ENCODE measurements at places on chromosomes 4 and X.

- DNase-seq: no peak
Observed at GRCh38 chr4:87026800-87027495, 92.1 kb downstream of the AFF1 start.

- no peak for DNase-seq
Observed at GRCh38 chr4:135319685-135320084, 1118.1 kb upstream of the PABPC4L start.

DNA sequence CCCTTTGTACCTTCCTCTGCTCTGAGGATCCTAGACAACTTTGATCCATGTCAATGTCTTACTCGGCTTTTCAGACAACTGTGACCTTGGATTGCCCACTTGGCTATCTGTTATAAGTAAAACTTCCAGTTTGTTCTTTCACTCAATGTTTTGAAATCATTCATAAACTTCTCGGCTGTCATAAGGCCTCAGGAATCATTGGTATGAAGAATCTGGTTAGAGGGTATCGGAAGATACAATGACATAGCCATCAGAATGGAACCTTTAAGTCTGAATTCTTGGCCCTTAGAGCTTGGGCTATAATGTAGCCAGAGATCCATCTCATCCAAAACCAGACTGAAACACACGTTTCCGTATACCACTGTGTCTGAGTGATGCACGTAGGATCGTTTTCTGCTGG is 59.0 kb upstream of the WDR1 start:
- no peak for DNase-seq

- no peak for DNase-seq
Observed at GRCh38 chrX:46716796-46717195, 42.1 kb downstream of the SLC9A7 start.

GRCh38 chr4:21451032-21451431 is 497.5 kb downstream of the KCNIP4 start:
- DNase-seq: no peak

- DNase-seq: no peak
Observed at GRCh38 chr4:140066031-140066930, 87.7 kb downstream of the MAML3 start.

DNA sequence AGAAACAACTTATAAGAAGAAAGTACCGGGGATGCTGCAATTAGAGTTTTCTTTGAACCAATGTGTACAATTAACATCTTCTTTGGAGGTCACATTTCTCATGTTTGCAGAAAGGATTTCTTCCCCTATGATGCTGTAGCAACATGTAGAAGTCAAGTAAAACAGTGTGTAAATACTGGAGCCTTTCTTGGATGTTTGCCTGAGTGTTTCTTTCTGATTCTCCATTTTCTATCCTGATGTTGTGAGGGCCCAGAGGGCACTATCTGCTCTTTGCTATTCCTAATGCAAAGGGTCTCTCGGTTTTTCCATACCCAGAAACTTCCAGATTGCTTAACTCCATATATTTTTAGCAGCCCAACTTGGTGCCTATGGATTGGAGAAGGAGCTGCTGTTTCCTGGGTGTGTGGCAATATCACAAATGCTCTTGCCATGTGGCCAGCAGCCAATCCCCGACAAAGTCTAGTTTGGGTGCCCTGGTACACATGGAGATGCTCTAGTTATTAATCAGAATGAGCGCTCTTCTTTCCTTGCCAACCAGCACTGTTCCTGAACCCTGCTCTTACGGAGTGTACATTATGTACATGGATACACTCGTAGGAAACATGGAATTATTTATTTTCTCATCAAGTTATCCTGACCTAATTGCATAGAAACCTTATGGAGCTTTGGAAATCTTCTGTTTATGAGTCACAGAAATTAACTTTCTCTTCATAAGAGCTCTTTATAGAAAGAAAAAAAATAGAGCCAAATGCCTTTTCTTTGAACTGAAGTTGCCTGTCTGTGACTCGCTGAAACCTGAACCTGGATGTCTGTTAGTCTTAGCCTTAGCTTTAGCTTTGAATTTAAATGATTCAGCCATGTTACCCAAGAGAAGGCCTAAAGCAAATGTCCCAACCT is 67.0 kb upstream of the GPC4 start:
- DNase-seq: no peak

DNA sequence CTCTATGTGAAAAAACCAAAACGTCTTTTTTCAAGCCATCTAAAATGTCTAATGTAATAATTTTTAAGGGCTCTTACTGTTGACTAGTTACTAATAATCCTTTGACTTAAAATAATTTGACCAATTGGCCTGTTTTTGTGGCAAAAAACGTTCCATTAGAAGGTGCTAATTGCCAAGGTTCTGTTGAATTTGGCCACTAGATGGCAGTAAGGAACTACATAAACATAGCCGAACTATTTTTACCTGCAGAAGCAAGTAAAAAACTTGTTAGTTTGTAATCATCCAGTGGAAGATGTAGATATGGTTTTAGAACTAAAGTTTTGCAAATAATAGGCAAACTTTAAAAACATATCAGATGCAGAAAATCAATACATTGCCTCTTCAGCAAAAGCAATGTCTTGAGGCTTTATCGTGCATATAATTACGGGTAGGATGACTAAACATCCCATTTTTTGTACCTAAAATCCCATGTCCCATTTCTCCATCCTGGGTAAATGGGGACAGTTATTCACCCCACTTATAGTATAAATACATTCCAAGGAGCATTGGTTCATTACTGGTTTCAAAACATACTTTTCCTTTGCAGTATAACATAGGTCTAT is 57.6 kb downstream of the PROM1 start:
- DNase-seq: peak; percentile 66

GRCh38 chr4:163776957-163777356 is 282.5 kb downstream of the TMA16 start:
- DNase-seq: no peak

DNA sequence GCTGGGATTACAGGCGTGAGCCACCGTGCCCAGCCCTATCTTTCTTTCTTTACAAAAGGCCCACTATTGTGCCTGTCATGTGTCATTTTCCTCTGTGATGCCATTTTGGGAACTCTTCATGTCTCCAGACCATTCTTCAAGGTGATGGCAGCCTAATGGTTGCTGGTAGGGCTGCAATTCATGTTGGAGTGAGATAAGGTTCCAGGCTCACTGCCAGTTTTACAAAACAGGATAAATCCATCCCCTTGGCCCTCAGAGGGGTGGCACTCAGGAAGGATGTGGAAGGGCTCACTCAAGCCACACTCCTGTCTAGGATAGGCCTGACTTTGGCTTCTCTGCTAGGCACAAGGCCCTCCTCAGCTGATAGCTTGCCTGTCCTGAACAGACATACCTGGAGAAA is 3.8 kb downstream of the TCEAL9 start:
- no peak for DNase-seq

DNA sequence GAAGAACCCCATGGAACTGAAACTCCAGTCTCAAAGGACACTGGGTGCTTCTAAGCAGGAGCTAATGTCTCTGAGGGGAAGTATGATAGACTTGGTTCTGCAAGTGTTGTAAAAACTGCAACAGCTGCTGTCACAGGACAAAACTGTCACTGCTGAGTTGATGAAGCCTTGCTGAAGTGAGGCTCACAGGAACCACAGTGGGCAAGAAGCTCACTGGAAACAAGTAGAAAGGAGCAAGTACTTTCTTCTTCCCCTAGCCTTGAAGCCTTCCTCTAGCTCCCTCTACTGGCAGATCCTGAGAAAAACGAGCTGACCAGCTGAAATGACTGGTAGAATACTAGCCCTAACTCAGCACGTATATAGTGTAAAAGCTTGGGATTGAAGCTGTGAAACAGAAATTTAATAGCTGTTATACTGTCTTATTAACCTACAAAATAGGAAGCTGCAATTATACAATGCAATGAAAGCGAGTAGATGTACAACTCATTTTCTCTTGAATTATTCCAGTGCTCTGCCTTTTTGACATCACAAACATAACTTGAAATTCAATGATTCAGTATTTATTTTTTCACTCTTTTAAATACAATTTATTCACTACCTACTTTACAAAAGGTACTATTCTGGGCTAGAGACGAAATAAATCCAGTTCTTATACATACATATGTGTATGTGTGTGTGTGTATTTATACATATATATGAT is 91.4 kb downstream of the GABRB1 start:
- peak; percentile 61 for DNase-seq

DNA sequence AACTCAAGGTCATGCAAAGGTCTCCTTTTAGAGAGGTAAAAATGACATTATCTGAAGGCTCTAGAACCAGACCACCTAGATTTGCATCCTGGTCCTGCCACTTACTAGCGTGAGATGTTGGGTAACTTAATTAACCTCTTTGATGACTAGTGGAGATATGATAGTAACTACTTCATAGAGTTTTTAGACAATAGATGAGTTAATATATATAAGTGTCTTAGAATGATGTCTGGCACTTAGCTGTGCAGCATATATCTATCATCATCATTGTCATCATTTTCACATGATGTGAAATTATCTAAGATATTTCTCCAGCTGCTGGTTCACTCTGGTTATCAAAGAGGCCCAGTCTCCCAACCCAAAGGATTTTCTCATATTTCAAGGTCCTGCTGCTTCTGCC is 126.1 kb upstream of the DCLK2 start:
- DNase-seq: no peak

DNA sequence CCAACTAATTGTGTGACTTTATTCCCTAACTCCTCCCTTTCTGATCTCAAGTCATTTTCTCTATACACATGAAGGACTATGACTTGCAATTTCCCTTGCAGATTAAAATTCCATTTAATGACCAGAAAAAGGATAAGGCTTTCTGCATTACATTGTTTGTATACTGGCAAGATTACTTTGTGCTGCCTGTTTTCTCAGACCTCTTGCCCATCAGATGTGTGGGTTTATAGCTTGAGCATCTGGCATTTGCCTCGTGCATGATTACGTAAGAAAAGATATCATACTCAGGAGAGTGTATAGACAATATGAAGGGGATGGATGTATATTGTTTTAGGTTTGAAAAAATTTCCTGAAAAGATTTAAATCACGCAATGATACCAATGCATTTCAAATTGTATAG is 593.8 kb upstream of the SLIT2 start:
- no peak for DNase-seq

- peak; percentile 67 for DNase-seq
Observed at GRCh38 chrX:133674726-133675470, 259.6 kb upstream of the GPC4 start.

GRCh38 chr4:70714079-70714887 is 7.5 kb upstream of the RUFY3 start:
- no peak for DNase-seq

DNA sequence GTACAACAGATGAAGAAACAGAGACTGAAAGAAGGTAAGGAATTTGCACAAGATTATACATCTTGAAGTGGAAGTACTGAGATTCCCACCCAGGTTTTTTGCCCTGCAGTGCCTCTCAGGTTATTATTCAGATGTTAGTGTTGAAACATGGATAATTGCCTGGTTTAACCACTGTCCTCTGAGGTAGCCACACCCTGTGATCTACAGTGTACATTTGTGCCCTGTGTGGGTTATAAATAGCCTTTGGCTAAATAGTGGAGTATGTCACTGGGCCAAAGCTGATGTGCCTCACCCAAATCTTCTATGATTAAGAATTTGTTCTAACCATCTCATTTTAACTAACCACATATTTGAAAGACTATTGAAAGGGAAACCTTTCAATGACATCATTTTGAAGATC is 5.4 kb upstream of the ASB5 start:
- no peak for DNase-seq

DNA sequence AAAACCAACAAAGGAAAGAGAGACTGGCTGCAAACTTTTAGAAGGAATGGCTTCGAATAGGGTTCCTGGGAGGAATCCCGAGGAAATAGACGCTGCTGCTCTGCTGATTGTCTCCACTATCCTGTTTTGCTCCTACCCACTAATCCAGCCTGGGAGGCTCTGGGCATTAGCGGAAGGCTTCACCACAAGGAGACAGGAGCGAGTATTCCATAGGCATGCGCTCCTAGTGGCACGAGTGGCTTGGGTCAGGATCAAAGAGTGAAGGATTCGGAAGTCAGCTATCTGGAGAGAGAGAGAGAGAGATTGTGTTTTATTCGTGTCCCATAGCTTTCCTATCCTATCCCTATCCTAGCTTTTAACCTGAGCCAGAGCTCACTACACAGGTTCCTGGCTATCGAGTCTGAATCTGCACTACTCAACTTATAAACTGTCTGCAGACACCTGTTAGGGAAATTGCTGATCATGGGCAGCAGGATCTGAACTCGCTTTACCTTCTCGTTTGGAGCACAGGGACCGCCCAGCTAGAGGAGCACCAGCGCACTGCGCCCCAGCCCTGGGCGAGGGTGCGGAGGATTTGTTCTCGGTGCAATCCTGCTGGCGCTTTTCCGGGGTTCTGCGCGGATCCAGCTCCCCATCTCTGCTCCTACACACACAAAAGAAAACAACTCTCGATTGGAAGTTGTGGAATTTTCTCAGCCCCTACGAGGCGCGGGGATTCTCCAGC is 740 bp upstream of the NPY2R start:
- no peak for DNase-seq

- no peak for DNase-seq
Observed at GRCh38 chrX:151516538-151517187, 46.8 kb upstream of the PASD1 start.

DNA sequence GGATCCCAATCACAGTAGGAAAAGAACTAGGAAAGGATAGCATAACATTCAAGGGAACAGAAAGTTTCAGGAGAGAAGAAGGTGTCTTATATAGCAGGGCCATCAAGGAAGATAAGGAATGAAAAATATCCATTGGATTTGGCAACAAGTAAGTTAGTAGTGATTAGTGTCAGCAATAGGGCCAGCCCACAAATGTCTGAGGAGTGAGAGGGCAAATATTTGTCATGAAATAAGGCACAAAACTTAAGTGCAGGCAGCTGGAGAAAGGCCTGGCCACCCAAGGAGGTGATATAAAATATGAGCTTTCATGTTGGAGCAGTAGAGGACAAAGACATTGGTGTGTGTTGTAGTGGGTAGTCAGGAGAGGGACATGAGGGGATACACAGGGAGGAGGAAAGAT is 132.1 kb downstream of the COL4A6 start:
- no peak for DNase-seq

GRCh38 chrX:3807906-3808305 is 94.5 kb upstream of the PRKX start:
- peak; percentile 54 for DNase-seq

DNA sequence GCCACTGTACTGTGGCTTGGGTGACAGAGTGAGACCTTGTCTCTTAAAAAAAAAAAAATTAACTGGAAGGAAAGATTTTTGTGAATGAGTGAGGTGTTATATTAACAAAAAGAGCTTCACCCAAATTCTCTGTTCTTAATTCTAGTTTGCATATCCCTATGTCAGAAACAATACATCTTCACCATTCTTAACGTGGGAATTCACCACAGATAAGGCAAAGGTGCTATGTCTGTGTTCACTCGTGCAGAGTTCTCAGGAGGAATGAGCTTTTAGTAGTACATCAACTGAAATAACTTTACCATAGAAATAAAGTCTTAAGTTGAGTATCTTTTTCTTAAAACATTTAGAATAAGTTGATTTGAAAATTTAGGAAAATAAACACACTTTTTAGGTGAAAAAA is 135.1 kb downstream of the RAPGEF2 start:
- no peak for DNase-seq

DNA sequence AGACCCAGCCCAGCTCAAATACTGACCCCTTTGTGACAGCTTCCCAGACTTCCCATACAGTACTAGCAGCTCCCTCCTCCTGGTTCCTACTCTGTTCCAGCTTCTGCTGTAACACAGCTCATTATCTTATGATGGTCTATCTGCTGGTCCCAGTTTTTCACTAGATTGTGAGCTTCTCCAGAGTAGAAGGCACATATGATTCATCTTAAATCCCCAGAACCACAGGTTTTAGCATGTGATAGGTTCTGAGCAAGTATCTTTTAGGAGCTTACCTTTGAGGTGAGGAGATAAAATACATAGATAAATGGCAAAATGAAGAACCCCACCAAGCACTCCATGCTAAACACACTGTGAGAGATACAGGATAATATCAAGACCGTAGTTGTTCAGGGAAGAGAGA is 27.6 kb upstream of the ANXA3 start:
- no peak for DNase-seq

- no peak for DNase-seq
Observed at GRCh38 chr4:122978109-122978508, 55.7 kb upstream of the NUDT6 start.

Measured in NCI-H526 (cell line).